Fibroblast of the conjunctiva (primary cell): ENCODE measurements at places on chromosomes 3 and 15.

- no peak for DNase-seq
Observed at GRCh38 chr15:61119556-61119955, 109.5 kb downstream of the RORA start.

GRCh38 chr15:52496776-52497470, 31.8 kb downstream of the MYO5A start:
- DNase-seq = no peak

GRCh38 chr15:55526559-55527036, 18.6 kb upstream of the DNAAF4 start:
- DNase-seq = peak; percentile 46

GRCh38 chr3:46299608-46300460, 54.1 kb upstream of the CCR2 start:
- DNase-seq = no peak

- no peak for DNase-seq
Observed at GRCh38 chr3:25084016-25084415, 344.0 kb upstream of the RARB start.

DNA sequence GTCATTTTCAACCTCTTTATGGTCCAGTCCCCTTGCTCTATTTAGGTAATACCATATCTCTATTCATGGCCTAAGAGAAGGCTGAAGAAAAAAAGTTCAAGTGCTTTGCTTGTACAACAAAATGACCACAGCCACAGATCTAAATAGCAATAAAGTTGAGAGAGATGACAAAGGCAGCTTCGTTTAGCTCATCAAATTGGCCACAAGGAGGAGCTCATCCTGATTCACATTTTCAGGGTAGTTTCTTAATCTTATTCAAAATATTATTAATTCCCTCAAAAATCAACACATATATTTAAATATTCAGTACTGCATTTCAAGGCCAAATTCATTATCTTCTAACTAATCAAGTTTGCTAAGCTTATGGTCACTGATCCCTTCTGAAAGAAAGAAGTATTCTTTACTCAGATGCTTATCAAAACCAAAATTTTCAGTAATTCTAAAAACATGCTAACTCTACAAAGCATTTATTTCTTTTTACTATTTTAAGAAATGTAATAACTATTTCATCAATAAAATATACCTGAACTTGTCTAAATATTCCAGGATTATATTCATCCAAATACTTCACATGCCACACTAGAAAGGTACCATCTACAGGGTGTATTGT, 85.5 kb downstream of the DMXL2 start:
- peak; percentile 10 for DNase-seq

- no peak for DNase-seq
Observed at GRCh38 chr15:31500766-31501449, 174.3 kb downstream of the KLF13 start.

DNA sequence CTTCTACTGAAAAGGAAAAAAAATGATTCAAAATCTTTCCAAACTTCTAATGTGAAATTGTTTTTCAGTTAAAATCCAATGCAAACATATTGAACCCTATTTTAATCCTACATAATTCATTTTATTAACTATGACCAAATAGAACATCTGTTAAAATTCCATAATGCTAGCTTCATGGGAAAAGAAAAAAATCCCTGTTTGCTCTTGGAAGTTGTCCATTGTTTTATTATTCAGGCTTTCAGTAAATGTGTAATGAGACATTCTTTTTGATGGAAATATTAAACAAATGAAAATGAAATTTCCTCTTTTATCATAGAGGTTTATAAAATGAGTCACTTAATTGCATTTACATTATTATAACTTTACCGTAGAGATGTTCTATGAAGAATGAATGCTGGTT, 49.5 kb downstream of the SLC25A26 start:
- DNase-seq = no peak

DNA sequence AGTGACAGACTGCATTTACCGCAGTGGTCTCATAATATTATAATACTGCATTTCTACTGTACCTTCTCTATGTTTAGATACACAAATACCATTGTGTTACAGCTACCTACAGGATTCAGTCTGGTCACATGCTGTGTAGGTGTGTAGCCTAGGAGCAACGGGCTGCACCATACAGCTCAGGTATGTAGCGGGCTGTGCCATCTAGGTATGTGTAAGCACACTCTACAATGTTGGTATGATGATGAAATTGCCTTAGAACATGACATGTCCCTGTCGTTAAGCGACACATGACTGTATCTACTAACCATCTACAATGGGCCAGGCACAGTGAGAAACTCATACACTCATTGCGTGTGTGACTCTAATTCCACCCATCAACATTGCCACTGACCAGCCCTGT, 85.5 kb upstream of the SEC13 start:
- no peak for DNase-seq

DNA sequence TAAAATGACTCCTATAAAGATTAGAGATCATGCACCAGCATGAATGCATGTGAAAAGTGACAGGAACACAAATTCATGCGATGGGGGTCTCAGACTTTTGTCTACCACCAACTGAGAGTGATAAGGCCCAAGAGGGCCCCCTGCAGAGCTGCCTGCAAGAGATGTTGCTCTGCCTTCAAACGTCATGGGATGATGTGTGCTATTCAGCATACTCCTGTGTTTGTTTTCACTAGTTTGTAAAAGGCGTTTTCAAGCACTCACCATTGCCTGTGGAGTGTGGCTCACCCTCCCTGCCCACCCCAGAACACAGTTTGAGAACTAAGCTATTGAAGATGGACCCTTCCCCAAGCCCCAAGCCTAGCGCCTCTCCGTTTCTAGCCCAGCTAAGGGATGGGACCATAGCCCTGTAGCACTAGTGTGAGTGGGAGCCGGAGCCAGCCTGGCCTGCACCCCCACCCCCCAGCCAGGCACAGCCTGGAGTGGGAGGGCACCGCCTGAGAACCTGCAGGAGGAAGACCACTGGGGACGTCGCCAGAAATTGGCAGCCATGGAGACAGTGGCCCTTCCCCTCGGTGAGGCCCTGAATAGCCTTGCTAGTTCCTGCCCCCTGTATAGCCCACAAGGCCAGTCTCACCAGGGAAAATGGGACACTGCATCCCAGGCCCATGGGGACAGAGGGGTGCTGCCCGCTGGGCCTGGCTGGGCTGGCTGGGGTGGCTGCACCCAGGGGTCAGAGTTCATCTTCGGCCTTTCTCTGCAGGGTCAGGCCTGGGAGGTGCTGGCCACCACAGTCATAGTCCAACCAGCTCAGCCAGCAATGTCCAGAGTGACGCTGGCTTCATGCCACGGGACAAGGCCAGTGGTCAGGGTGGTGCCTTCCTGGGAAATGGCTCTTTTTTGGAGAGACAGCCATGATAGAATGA, 22.6 kb upstream of the KLF13 start:
- DNase-seq = no peak

DNA sequence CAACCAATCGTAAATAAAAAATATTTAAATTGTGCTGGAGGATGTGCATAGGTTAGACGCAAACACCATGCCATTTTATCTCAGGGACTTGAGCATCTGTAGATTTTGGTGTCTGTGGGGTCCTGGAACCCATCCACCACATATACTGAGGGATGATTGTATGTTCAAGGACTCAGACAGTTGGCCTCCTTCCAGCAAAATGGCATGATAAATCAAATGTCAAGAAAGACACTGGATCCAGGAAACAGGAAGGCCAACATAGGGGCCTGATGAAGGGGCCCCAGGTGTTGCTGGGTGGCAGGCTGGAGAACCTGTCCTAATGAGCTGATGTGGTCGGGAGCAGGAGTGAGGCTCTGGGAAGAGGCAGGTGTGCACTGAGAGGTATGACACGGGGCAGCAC, 289.5 kb downstream of the GABRG3 start:
- DNase-seq = no peak

DNA sequence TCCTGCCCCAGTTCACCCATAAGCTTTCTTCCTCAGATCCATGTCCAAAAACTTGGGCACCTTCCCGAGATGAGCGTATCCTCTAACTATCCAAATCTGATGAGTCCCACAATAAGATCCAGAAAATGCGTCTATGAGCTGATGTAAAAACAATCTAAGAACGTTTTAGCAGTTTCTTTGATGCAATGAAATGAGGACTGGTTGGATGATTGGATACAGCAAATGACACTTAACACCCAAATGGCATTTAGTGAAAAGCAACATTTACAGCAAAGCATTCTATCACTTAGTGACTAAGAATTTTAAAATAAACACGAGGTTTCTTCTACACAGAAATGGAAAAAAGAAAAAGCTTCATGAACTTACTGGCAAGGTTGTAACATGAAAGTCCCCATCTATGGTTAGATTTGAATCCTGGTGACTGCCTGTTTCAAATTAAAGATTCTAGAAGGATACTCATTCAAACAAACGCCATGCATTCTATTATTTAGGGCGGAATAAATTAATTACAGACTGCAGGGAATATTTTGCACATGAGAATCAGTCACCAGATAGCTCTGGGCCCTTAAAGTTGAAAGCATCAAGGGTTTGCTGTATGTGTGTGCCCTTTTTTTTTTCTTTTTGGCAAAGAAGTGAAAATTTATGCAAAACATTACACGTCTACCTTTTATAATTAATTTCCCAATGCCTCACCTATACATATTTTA, 598.6 kb downstream of the FOXP1 start:
- no peak for DNase-seq

GRCh38 chr15:51936105-51936478, 35.5 kb downstream of the LEO1 start:
- DNase-seq = no peak

DNA sequence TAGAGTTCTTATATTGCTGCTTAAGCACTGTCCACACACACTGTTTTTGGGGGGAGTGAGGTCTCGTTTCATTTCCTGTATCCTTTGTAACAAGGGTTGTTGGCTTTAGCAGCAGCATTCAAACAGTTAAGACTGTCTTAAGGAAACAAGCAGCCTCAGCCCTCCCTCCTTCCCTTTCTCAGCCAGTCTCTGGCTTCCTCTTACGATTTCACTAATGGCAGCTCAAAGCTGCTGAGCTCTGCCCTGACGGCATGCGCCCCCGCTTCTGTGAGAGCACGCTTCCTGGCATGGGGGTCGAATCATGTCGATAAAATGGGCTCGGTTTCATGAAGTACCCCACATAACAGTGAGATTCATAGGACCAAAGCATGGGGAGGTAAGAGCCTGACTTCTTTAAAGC, 105.0 kb downstream of the KLHL25 start:
- peak; percentile 38 for DNase-seq

- no peak for DNase-seq
Observed at GRCh38 chr3:16687221-16687620, 82.0 kb upstream of the DAZL start.

DNA sequence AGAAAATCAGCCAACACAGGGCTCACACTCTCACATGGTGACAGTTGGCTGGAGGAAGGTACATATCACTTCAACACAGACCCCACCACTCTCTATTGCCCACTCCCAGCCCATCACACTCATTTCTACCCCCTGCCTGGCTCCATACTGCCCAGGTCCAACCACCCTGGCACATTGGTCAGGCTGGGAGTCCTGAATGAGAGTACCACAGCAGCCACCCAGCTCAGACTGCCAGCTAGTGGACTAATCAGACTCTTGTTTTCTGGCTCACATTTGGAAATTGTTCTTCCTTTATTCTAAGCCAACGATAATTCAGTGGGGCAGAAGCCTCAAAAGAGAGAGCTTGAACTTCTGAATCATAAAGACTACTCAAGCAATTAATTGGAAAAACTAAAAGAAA, 20.0 kb downstream of the MRPL46 start:
- no peak for DNase-seq

- DNase-seq = peak; percentile 60
Observed at GRCh38 chr3:30282154-30282696, 324.2 kb upstream of the TGFBR2 start.

DNA sequence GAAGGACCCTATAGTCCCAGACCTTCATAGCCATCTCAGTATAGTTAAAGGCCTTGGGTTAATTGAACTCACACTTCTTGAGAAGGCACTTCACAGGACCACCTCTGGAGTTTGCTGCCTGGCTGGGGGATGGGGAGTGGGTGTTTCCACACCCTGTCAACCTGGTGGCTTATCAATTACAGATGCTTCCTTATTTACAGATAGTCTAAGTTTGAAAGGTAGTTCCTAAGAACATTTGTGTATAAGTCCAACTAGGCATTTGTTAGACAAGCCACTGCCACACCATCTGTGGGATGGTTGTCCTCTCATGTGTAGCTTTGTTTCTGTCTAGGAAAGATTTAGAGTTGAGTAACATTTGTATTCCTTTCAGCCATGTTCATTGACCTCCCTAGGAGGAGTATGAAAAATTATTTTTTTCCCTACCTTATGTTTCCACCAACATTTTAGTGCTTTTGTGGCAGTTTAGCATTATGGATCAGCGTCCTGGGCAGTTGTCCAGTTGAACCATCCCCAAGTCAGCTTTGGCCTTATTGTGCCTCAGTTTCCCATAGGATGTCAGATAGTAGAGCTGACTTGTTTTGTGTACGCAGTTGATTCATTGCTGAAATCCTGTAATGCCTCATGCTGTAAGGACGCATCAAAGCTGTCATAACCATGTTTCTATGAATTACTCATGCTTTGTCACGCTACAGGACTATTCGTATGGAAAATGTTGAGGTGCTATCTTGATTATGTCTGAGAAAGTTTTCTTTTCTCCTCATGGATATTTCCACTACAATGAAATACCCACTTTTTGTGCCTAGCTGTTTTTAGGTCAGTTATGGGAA, 21.2 kb upstream of the SIAH2 start:
- no peak for DNase-seq

DNA sequence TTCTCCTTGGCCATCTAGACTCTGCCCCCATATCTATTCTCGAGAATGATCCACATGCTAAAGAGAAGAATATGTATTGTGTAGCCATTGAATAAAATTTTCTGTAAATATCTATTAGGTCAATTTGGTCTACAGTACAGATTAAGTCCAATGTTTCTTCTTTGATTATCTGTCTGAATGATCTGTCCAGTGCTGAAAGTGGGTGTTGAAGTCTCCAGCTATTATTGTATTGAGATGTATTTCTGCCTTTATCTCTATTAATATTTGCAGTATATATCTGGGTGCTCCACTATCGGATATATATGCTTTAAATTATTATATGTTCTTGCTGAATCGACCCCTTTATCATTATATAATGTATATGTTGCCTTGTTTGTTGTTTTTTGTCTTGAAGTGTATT, 384.9 kb upstream of the ROBO1 start:
- no peak for DNase-seq

- DNase-seq = no peak
Observed at GRCh38 chr15:89543389-89543788, 31.9 kb upstream of the TICRR start.

DNA sequence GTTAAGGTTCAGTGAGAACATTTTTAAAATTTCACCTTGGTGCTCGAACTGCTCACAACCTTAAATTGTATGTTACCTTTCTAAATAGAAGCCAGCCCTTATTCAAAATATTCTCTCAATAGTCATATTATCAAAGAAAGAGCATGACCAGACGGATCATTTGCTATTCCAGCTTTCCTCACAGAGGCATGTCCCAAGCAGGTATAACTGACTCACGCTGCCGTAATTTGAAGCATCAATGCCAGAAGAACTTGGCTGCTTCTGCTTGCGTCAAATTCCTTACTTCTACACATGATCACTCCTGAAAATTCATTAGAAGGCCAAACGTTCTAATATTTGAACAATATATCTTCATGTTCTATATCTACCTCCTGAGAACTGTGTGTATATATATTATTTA, 69.5 kb upstream of the VGLL4 start:
- DNase-seq = no peak
